Kidney tubule cell (primary cell): ENCODE measurements at places on chromosomes 12 and 14.

- DNase-seq, result no peak
Observed at GRCh38 chr14:102870994-102871831, 51.2 kb upstream of the AMN start.

GRCh38 chr12:51926064-51926632 is 18.8 kb downstream of the ACVRL1 start:
- DNase-seq, result no peak

DNA sequence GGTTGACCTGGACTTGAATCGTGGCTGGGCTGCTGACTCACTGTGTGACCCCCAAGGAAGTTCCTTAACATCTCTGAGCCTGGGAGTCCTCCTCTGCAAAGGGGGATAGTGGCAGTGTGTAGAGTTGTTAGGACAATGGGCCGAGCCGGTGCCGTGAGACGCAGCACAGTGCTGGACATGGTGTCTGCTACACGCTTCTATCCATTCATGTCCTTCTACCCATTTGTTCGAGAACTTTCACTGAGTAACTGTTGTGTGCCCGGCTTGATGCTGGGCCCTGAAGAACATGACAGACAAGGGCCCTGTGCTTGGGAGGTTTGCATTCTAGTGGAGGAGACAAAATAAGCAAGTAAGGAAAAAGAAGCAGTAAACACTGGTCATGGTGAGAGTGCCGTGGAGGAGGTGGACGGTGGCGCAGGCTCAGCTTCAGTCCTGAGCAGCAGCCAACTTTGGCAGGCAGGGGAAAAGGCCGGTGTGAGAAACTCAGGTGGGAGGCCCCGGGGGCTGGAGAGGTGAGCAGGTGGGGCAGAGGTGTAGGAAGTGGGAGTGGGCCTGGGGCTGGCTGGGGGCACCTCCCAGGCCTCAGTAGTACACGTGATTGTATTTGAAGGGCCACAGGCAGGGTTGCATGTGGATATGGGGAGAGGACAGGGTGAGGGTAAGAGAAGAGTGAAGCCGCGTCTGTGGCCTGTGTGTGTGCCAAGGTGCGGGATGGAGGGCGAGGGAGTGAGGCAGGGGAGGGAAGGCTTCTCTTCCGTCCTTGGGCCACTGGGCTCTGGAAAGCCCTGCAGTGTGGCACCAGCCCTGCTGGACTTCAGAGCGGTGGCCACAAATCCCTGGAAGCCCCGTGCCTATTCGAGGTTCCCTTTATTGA is 13.8 kb downstream of the VASH1 start:
- no peak for DNase-seq

- DNase-seq, result no peak
Observed at GRCh38 chr12:7869137-7869536, 3.6 kb downstream of the SLC2A14 start.

- DNase-seq, result no peak
Observed at GRCh38 chr12:6494968-6495367, 1.1 kb downstream of the NCAPD2 start.

DNA sequence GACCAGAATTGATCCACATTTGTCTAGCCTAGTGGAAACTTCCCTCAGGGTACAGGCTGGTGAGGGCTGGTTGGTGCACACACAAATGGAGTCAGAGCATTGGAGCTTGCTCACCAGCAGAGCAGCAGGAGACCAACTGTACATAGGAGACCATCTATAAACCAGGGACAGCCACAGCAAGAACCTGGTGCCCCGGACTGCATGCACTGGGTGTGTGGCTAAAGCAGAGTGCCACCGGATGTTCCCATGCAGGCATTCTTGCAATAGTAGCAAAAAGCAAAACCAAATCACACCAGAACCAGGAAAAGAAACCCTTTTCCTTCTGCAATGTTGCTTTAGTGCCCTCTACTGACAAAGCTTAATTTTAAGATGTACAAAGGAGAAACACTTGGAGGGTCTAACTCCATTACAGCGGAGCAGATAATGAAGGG is 136.4 kb downstream of the MDGA2 start:
- peak; percentile 41 for DNase-seq

DNA sequence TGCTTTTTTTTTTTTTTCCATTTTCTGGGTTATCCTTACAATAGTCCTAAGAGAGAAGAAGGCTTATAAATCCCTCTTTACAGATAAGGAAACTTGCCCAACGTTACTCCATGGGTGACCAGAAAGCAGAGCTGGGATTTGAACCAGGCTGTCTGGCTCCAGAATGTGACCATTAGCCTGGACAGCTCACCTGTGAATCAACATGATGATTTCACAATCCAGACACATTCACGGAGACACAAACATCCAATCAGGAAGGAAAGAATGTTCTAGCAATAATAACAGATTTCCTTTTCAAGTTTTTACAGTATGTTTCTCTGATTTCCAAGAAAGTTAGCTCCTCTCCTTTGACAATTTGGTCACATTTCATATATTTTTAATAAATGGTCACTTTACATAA is 118.3 kb downstream of the GALC start:
- DNase-seq, result peak; percentile 53

DNA sequence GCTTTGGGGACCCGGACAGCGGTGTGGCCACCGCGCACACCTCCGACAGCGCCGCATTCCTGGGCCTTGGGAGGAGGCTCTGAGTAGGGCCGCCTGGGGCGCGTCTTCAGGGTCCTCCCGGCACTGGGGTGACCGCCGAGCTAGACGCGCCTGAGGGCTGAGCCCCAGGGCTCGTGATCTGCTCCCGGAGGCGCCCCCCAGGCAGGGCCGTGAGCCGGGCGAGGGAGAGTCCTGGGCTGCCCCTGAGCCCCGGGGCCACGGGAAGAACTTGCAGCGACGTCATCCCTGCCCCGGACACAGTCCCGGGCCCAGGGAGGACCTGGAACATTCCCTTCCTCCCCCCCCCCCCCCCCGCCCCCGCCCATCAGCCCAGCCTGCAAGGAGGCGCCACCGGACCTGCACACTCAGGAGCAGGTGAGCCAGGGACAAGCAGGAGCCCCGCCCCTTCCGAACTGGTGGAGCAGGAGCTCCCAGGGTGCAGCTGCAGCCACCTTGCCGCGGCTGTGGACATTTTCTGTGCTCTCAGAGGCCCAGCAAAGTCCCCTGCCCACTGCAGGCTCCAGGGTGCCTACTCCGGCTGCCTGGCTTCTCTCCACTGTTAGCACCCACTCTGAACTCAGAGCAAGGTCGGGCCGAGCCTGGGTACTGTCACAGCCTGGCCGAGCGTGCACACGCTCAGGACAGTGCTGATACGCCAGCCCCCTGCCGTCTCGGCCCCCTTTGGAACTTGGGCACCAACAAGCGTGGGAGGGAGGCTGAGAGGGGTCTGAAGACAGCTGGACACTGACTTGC is 50.7 kb downstream of the A2M start:
- peak; percentile 89 for DNase-seq

GRCh38 chr12:68081561-68081960 is 78.0 kb downstream of the IFNG start:
- no peak for DNase-seq

- no peak for DNase-seq
Observed at GRCh38 chr14:65575389-65575788, 162.9 kb downstream of the FUT8 start.

GRCh38 chr14:22668417-22668816 is 24.3 kb upstream of the OR6J1 start:
- DNase-seq, result peak; percentile 15

DNA sequence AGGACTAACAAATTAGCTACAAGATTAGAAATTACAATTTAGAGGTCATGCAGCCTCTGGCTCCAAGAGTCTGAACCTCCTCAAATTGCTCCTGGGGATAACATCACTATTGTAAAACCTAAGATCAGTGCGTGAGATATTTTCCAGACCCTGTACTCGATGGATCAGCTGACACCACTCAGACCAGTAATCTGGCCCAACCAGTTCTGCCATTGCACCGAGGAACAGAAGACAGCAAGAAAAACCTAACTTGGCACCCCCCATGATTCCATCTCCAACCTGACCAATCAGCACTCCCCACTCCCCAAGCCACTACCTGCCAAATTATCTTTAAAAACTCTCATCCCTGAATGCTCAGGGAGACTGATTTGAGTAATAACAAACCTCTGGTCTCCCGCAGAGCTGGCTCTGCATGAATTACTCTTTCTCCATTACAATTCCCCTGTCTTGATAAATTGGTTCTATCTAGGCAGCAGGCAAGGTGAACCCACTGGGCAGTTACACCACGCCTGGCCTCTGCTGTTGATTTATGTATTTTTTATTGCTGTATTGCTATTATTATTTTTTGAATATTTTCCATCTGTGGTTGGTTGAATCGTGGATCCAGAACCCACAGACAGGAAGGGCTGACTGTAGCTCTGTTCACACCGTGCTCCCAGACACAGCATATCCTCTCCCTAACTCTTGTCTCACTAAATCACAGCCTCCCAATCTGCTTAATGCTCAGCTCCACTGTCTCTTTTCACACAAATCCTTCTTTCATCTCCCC is 9.2 kb downstream of the HEBP1 start:
- DNase-seq, result no peak

DNA sequence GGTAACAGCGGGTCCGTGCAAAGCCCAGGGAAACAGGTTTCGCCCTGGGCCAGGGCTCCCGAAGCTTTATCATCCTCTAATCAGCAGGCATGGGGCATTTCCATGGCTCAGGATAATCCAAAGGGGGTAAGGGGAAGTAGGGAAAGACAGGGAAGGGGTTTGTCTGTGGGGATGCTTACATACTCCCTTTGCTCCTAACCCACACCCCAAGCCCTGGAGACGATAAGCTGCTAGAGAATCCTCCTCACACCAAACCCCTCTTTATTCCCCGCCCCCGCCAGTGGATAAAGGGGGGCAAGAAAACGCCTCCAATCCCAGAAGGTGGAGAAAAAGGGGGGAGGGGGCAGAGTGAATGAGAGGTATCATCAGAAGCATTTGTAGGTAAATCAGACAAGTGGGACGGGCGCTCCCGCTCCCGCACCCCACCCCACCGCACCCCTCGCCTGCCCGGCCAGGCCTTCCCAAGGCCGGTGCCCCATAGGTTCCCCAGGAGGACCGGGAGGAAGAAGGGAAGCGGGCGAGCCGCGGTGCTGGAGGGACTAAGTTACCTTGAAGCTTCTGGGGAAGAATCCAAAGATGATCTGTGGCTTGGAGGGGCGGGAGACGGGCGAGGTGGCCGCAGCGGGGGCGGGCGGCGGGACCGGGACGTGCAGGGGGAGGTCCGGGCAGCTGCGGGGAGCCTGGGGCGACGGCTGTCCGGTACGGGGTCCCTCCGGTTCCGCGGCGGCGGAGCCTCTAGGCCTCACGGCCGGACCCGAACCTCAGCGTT is 762 bp downstream of the PPP2R5E start:
- peak; percentile 17 for DNase-seq

DNA sequence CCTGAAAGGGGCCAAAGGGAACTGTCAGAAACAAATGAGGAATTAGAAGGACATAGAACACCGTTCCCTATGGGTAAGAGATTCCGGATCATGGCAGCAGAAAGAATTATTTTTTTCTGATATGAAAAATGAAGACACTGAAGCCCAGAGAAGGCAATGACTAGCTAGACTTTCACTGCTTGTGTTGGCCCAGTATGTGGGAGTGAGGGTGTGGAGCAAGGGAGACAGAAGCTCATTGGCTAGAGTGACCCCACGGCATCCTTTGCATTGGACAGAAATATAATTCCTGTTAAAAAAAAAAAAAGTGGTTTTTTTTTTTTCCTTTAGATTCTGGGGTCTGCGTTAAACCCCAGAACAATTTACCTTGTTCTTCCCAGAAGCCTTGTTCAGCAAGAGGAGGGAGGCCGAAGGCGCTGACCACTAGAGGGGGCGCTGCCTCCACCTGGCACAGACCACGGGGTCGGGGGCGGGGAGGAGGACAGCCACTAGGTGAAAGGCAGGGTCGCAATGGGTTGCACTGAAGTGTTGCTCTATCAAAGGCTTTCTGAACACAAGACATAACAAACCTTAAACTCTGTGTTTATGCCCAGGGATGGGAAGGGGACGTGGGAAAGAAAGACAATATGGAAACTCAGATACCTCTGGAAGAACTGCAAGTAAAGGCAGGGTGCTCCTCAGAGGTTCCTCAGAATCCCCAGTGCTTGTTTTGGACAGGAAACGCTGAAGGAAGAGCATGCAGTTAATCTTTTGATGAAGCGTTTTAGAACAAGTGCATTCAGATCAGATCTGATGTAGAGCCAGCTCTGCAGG is 156.8 kb downstream of the KCNA5 start:
- DNase-seq, result peak; percentile 35

GRCh38 chr14:55645145-55645544 is 65.1 kb downstream of the KTN1 start:
- no peak for DNase-seq

GRCh38 chr12:130877333-130877732 is 5.5 kb downstream of the RAN start:
- DNase-seq, result no peak

DNA sequence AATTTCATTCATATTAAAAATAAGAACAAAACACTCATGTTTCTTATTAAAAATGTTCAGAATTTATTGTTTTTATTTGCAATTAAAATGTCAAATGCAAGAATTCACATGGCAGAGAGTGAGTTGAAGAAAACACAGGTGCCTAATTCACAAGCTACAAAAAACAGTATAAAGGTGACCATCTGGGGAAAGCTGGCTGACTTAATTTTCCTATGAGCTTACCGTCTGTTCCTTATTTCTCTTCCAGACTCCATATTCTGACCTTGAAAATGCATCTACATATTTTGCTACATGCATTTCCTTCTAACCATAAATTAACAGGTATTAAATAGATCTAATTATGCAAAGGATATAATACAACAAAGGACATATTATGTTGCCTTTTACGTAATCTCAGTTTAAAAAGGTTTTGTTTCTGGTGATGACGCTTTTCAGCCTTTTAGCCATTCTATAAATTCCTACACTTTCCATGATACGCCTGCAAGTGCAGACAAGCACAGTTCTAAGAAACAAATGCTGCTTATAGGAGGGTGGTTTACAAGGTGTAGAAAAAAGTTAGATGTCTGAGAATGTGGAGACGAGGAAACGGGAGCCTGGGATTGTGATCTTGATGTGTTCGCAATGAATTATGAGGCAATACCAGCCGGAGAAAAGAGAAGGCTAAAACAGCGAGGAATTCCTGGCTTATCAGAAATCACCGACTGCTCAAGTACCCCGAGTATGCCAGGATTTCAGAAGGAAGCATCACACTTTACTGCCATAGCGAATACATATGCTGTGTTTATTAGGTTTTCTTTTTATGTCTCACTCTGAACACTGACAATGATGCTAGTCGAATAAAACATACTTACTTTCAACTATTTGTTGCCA is 24.6 kb downstream of the LIN7A start:
- no peak for DNase-seq

DNA sequence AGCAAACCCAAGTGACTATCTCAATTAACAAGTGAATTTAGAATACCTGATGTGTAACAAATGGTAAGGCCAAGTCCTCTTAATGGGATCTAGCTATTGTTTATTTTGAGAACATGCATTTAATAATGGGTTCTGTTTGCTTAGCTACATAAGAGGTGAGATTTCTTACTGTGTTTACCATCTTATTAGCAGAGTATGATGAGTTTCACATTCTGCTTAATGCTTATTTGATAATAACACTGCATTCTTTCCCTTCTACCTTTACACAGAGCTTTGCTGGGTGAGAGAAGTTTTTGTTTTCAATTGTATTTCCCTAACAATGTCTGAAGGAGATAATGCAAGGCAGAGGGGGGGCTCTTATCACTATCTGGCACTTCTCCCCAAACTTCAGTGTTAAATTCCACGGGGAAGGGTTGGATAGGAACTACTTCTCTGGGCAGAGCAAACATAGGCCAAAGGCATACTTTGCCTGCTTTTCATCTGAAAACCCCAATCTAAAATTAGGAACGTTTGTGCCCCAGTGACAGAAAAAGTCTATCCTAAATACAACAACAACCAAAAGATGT is 129.0 kb upstream of the ATXN7L3B start:
- DNase-seq, result no peak

- no peak for DNase-seq
Observed at GRCh38 chr12:107057071-107057834, 36.1 kb downstream of the CRY1 start.
